ENCODE measurements at places on chromosomes 1 and 21. TPM values are rescaled to one million over a fixed set of nuclear protein-coding genes. Genes with fewer than 3 reads are reported as not detected.

SLFNL1 gene
- total RNA-seq: 0.46 TPM

S100B gene
- total RNA-seq: 0.40 TPM

FAM72C gene
- 0.46 TPM for total RNA-seq

WNT3A gene
- not detected for total RNA-seq

CRNN gene
- not detected for total RNA-seq

VWA5B1 gene
- total RNA-seq: not detected

Measured in smooth muscle cell of the pulmonary artery (primary cell).